Stimulated activated CD4-positive, alpha-beta T cell treated with anti-CD3 and anti-CD28 coated beads, Interleukin-4, amount 100 ng/mL, for 48 hours (primary cell): ENCODE measurements at places on chromosomes 5 and 9.

DNA sequence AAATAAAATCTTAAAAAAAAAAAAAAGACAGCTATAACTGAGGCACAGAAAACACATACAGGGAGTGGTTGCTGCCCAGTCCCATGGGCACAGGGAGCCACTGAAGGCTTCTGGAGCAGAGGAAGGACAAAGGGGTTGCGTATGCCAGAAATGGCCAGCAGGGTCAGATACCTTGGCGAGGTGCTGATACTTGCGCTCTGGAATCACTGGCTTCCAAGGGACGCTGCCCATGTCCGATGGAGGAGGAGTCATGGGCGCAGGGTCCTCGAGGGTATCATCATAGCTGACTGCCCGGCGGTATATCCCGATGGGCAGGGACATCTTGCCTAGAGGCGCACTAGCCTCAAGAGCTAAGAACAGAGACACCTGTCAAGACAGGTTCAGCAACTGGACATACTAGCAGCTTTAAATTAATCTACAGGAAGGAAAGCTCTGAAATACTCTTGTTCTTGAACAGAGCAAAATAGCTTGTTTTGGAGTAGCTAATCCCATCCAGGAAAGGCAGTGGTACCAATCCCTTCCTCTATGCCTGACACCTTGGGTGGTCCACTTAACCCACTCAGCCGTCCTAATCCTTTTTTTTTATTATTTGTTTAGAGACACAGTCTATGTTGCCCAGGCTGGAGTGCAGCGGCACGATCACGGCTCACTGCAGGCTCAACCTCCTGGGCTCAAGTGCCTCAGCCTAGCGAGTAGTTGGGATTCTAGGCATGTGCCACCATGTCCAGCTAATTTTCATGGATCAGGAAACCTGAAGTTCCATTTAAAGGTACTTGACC is 6.0 kb downstream of the KIAA1191 start:
- DNase-seq, result no peak

GRCh38 chr9:69412741-69413150 is 87.7 kb downstream of the ENTREP1 start:
- DNase-seq, result no peak

- no peak for DNase-seq
Measured at GRCh38 chr5:165325221-165325620, 1819.8 kb downstream of the MAT2B start.

GRCh38 chr9:88420227-88420626 is 32.0 kb downstream of the SPIN1 start:
- DNase-seq, result no peak

GRCh38 chr9:34686231-34686630 is 4.8 kb downstream of the CCL19 start:
- no peak for DNase-seq

DNA sequence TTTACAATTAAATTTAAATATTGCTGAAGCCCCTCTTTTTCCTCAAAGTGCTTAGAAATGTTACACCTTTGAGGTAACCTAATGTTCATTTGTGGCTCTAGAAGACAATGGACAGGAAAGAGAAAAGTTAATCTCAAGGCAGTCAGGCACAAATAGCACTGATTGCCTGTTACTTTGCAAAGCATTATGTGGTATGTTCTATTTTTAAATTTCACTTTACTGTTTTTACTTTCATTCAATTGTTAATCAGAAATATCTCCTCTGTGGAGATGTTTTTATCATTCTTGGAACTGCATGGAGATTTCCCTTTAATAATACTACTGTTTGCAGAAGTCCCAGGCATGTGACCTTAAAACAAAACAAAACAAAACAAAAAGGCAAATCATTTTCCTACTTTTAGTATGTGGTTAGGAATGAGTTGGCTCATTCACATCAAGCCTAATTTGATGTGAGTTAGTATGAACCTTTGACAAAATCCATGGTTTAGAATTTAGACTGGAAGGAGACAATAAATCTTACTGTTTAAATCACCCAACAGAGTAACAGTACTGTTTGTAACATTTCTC is 67.5 kb downstream of the CWC27 start:
- no peak for DNase-seq

DNA sequence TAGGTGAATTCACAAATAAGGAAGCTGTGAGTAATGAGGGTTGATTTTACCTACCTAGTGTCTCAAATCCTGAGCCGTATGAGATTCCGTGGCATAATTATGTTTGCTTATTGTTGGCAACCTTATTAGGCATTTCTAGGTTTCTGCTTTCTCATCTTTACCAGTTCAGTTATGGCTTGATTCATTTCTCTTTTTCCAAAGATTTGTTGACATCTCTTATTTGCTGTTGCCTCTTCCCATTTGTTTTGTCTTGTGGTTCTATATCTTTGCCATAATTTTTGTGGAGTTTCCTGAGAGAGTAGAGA is 470 bp downstream of the IL31RA start:
- DNase-seq, result no peak

DNA sequence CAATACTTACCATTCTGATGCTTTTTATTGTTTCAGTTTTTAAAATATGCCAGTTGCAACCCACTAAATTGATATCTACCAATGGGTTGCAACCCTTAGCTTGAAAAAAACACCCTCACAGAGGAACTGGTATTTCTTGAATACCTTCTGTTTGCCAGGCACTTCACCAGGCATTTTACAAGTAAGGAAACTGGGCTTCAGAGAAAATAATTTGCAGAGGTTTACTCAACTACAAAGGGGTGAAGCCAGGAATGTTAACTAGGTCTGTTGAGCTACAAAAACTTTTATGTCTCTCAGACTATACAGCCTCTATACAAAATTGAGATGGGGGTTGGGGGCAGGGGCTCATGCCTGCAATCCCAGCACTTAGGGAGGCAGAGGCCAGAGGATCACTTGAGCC is 65.0 kb downstream of the STX17 start:
- DNase-seq, result no peak

GRCh38 chr9:126431077-126431742 is 104.6 kb downstream of the MVB12B start:
- DNase-seq, result no peak
